ENCODE measurements at places on chromosomes 7 and 10.

DNA sequence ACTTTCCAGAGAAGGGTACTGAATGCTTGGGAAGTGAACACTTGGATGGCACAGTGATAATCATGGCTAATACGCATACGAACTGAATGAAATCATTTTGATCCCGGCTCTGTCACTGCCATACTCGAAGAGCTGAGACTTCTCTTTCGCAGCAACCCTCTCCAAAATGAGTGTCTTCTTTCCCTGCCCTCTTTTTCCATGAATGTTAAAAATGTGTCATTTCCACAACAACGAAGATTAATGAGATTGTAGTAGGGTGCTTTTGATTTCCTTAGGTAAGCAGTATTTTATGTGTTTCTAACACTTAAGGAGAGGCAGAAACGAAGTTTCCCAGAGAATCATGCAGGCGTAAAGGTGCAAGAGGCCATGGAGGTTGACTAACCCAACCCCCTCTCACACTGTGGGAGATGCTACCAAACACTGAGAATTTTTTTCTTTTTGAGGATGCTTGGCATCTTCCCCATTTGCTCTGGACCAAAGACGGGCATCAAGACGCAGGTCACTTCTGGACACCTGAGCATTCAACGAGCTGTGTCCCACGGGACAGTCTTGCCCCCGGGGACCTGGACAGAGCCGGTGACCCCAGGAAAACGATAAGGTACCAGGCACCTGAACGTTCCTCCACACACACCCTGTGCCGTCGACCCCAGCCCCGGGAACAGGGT lies 823 bp downstream of the COPG2 start:
- DNase-seq: no peak

DNA sequence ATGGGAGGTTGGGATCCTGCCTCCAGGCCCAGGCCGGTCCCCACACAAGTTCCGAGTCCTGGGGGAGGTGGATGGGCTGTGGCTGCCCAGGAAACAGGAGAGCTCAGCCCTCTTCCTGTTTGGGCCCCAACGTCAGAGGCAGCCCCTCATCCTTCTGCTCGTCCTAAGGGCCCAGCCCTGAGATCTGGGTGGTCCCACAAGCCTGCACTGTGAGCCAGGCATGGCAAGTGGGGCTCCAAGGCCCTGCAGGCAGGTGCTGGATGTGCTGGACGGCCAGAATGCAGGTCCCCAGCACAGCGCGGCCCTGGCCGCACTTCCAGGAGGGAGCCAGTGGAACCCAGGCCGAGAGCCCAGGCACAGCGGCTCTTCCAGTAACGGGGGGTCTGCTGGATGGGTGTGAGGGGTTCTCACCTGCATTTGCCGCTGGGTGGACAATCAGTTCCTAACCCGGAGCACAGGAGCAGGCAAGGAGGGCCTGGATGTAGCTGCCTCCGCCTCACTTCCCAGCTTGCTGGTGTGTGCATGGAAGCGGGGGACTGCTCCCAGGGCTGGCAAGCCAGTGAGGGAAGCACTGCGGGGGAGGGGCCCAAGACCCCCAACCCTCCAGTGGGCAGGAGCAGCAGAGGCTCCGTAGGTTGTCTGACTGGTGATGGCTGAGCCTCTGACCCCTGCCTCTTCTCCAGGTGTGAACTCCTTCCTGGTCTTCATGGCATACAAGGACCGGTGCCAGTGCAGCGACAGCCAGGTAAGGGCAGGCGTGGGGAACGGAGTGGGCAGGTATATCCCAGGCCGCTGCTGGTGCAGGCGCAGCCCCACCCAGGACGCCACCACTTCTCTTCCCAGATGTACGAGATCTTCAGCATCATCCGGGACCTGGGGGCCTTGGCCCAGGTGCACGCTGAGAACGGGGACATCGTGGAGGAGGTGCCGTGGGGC lies 9.7 kb downstream of the DPYSL4 start:
- no peak for DNase-seq

DNA sequence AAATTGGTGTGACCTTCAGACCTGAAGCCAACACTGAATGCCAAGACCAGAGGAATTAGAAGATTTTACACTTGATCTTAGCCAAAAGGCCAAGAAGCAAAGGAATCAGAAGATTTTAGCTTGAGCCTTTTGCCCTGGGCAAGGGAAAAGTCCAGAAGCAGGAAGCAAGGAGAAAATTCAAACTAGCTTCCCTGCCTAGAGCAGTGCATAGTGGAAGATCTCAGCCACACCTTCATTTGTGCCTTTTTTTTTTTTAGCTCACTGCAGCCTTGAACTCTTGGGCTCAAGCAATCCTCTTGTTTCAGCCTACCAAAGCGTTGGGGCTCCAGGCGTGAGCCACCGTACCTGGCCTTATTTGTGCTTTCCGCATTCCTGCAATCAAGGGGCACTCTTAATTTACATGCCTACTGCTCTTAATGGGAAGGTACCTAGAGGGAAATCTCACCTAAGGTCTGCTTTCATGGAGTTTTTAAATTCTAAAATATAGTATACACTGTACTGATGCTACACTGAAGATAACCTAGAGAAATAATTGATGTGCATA lies 8.3 kb upstream of the PIP4K2A start:
- no peak for DNase-seq

- DNase-seq: peak; percentile 19
Measured at GRCh38 chr10:125340903-125341302, 180.5 kb upstream of the CTBP2 start.

GRCh38 chr10:65618126-65618525 lies 1307.7 kb upstream of the LRRTM3 start:
- DNase-seq: no peak

DNA sequence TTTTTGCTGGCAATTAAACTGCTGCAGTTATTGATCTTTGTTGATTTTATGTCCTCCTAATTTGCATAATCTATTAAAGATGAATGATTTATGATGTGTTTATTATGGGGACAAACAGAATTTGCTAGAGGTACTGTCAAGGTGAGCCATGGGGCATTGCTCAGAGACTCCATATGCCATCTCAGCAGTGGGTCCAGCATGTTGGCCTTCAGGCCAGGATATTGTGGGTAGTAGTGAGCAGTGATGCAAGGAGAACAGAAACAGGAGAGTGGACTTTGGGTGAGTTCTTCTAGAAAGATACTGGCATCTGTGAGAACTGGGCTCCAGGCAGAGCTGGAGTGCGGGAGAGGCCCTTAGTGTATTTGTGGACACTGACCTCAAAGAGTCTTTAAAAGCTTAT lies 65.9 kb downstream of the PAX2 start:
- DNase-seq: no peak

GRCh38 chr10:103451091-103451813 lies 918 bp downstream of the CALHM2 start:
- peak; percentile 15 for DNase-seq

GRCh38 chr7:130961128-130961601 lies 227.2 kb upstream of the KLF14 start:
- DNase-seq: peak; percentile 79

DNA sequence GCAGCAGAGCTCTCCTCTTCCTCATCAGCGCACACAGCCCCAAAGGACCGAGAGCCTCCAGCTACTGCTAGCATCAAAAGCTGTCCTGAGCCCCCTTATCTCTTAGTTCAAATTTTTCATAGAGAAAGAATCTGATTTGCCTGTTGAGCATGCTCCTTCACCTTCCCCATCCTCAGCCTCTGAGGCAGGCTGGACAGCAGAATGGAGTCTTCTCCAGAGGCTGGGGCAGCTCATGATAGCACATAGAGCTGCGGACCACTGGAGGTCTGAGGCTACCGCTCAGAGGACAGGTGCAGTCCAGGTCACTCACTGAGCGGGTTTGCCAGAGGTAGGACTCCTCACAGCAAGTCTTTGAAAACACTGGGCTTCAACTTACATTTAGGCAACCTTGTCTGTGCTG lies 72.8 kb upstream of the GRB10 start:
- DNase-seq: no peak

- no peak for DNase-seq
Measured at GRCh38 chr10:113491967-113492565, 60.8 kb upstream of the HABP2 start.

DNA sequence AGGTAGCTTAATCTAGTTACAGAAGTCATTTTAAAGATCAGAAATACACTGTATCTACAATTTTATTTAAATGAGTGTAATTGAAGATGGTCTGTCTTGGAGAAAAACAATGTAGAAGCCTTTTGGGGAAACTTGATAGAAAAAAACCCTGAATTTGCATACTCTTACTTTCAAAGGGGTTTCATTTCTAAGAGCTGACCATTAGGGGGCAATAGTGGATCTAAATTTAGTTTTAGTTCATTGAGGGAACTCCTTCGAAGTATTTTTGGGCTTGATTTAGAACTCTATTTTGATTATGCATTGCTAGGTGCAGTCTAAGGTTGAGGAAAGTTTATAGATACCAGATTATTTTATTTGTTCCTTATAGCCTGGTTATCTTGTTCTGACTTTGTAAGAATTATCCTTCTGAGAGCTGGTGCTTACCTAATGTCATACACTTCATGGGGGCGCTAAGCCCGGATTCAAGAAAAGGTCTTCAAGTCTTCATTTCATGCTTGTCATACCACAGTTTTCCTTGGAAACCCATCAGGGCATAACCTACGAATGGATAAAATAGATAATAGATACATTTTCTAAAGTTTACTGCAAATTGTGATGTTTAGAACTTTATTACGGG lies 69.1 kb upstream of the MXI1 start:
- peak; percentile 65 for DNase-seq

DNA sequence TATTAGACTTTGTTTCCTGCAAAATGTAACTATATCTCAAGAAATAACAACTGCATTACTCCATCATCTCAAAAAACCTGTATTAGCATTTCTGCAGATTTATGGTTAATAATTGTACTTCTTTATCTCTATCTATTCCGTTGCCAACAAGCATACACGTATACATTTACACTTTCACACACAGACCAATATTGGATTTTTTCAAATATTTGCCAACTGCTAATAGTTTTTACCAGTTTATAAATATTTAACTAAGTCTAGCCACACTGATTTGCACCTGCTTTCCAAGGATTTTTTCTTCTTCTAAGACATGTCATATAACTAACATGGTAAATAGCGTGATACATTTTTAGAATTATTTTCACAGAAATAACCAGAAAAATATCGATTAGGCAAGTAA lies 12.2 kb downstream of the LRRN3 start:
- no peak for DNase-seq

- DNase-seq: no peak
Measured at GRCh38 chr10:59055045-59055444, 121.4 kb upstream of the PHYHIPL start.

DNA sequence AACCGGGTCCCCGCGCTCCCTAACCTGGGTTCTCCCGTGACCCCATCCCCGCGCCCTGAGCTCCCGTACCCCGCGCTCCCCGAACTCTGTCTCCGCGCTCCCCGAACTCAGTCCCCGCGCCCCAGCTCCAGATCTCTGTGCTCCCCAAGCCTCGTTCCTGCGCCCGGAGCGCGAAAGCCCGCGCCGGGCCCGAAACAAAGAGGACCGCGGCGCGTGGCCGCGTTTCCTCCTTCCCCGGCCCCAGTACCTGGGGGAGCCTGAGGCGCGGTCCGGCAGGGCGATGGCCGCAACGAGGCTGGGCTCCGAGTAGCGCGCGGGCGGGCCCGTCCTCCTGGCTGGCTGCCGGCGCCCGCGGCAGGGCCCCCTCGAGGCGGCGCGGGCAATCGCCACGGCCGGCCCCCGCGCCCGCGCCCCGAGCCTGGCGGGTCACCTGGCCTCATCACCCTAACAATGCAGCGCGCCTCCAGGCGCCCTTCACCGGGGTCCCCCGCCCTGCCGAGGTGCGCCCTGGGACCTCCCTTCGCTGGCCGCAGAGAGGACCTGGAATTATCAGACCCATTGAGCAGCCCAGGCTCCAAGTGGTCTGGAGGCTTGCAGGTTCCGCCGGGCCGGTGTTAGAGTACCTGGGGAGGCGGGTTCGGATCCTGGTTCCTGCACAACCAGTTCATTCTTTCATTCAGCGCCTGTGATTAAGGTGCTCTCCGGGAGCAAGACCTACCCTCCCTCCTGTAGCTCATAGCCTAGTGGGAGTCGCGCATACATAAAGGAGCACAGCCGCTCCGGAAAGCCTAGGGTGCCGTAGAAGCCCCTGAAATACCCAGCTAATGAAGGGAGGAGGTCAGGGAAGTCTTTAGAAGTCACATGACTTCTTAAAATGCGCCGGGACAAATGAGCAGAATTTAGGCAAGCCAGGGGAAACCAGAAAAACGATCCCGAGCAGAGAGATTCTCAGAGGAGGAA lies at the start of gene TNS3:
Gene TNS3 (minus strand): TSS at position 308 of the 960 bp plus-strand sequence. CDS start 142,475 bp downstream, outside the sequence.
- no peak for DNase-seq

- no peak for DNase-seq
Measured at GRCh38 chr7:38795593-38795992, 113.4 kb downstream of the VPS41 start.

GRCh38 chr10:516764-517163 lies 172.7 kb downstream of the DIP2C start:
- no peak for DNase-seq

DNA sequence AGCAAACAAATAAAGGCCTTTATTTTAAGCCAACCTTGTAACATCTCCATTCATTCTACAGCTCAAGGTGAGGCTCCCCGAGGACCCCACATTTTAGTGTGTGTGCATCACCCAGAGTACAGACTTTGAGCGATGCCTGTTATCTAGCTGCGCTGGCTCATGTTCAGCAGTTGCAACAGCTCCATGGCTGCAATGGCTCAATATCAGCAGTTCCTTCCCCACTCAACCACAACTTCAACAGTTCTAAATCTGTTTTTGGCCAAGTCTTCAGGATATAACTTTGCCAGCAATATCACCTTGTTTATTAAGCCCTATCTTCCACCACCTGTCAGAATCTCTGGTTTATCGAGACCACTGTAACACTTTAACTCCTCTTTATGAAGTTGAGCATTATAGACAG lies 95.8 kb downstream of the WNT2 start:
- DNase-seq: no peak

DNA sequence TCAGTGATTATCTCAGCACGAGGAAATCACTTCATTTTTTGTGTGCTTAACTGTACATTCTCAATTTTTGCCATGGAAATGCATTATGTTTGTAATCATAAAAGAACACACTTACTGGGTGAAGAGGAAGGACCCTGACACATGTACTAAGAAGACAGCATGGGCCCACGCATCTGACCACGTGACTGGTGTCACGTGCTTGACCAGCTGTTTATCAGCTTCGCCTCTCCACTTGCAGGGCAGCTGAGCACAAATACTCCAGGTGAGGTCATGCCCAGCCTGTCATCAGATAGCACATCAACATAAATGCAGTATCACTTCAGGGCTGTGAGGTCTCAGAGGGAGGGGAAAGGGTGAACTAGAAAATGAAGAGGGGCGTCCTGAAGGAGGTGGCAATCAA lies 179.8 kb downstream of the EBF3 start:
- DNase-seq: no peak

DNA sequence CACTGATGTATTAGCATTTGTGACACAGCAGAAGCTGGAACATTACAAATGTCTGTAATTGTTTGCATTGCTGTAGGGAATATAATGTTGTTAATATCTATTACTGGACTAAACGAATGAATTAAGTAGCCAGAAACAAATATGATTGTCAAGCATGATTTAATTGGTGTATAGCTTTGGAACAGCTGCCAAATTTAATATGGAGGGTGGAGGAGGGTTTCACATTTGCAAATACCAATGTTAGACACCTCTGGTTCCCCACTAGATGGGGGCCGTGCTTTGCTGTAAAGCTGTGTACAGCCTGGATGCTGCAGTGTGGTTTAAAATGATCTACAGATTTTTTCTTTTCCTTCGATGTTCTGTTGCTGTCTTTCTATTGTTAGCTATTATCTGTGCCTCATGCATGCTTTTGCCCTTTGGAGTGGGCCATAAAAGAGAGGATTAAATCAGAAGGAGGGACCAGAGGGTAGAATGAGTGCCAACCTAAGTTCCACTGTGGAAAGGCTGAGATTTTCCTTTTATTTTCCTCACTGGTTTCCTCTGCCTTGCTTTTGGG lies 23.1 kb downstream of the DNAJB9 start:
- no peak for DNase-seq

All from bronchial epithelial cell (primary cell).